CD4-positive, alpha-beta T cell (primary cell): ENCODE measurements at places on chromosomes 7 and 10. TPM values are rescaled to one million over a fixed set of nuclear protein-coding genes. Genes with fewer than 3 reads are reported as not detected.

The MACC1 gene
- 0.05 TPM for total RNA-seq

The BCL7B gene
- 102 TPM for total RNA-seq

The CLCN1 gene
- not detected for total RNA-seq

The ZNF398 gene
- total RNA-seq, result 15.0 TPM

- DNase-seq, result peak; percentile 25
These were observed 863 bp downstream of the CCNY start for GRCh38 chr10:35336921-35337823.

- DNase-seq, result no peak
These were observed 406.8 kb downstream of the GFRA1 start for GRCh38 chr10:115866174-115866573.

DNA sequence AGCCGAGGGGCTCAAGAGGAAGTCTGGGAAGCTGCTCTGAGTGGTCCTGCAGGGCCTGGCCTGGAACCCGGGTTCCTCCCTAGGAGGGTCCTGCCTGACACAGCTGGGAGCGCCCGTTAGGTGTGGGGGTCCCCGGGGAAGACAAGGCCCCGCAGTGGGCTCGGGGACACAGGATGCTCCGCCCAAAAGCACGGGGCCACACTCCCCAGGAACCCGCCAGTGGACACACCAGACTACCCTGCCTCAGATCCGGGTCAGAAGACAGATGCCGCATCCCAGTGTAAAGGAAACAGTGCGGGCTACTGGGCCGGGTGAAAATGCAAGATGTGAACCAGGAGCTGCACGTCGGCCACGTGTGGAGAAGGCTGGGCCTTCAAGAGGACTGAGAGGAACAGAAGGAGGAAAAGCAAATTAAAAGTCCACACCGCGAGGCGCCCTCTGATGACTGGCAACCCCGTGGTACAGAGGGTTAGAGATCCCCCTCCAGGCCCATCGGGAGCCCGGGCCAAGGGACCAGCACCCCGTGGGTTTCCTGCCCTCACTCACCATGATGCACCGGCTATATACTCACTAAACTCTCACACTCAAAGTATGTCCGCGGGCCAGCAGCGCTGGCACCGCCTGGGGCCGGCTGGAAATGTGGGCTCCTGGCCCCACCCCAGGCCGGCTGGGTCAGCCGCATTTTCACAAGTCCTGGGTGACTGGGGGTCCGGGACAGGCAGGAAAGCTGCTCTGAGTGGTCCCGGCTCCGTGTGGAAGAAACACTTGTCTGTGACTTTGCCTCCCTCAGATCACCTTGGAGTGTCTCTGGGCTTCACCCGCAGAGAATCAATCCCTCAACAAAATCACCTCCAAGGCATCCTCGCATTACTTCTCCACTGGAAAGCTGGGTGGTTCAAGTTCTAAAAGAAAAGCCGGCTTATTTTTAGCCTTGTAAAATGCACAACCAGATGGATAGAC, 6.1 kb downstream of the STK32C start:
- no peak for DNase-seq

DNA sequence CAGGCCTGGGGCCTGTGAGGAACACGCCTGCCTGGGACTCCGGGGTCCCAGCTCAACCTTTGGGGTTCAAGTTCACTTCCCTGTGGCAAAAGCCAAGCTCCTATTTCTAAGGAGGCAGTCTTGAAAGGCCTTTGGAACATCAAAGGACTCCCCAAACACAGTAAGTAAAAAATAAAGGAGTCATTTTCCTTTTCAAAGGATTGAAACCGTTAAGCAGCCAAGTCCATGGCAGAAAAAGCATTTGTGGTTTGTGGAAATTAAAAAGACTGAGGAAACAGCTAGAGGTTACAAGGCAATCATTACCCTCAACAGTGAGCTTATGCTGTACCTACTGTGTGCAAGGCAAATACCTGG, 200.8 kb downstream of the MYOF start:
- DNase-seq, result no peak

- no peak for DNase-seq
These were observed 26.1 kb downstream of the ABCB1 start for GRCh38 chr7:87574630-87575029.

DNA sequence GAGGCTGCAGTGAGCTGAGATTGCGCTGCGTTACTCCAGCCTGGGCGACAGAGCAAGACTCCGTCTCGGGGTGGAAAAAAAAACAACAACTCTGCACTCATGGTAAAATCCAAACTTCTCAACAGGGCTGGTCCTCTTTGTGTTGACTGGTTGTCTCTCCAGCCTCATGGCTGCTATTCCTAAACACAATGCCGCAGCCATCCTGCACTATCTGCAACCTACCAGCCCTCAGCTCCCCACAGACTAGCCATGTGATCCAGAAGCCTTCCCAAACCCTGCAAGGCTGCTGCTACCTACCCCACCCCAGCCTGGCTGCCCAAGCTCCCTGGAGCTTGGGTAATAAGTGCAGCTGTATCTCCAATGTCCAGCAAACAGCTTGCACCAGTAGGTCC, 11.7 kb downstream of the ZYX start:
- DNase-seq, result no peak
